ENCODE measurements at places on chromosomes 11 and 22. TPM values are rescaled to one million over a fixed set of nuclear protein-coding genes. Genes with fewer than 3 reads are reported as not detected.

- DNase-seq, result no peak
Measured at GRCh38 chr11:134261626-134262488, 8.5 kb downstream of the ACAD8 start.

The GLYAT gene
- total RNA-seq, result not detected

The CCDC81 gene
- total RNA-seq, result 2.6 TPM

The OR8D4 gene
- total RNA-seq, result not detected

The EHF gene
- not detected for total RNA-seq

The GUCY1A2 gene
- total RNA-seq, result 0.04 TPM
